ENCODE measurements at places on chromosomes 13 and 19.
A peak's percentile ranks its signal among the peaks of the same experiment; 100 is the strongest.

GRCh38 chr19:13902993-13903555 is 2.8 kb downstream of the BRME1 start:
- DNase-seq = no peak

GRCh38 chr19:49663224-49663623 is 2.4 kb downstream of the IRF3 start:
- no peak for DNase-seq

GRCh38 chr13:49584771-49585182 is 581 bp downstream of the RCBTB1 start:
- no peak for DNase-seq

DNA sequence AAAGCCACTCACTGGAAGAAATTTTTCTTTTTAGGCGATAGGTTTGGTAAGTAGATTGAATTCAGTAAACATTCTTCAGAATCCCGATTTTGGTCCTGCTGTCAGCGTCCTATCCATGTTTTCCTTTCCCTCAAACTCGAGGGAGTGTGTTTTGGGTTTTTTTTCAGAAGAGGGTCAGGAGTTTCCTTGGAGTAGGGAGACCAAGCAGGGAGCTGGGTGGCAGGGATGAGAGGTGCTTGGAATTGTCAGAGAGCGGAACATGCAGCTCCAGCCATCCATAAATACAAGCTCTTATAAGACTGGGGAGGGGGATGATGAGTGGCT is 1.6 kb upstream of the PCDH8 start:
- DNase-seq = no peak

GRCh38 chr19:50723069-50723468 is at the start of gene CLEC11A:
CLEC11A (plus strand) TSS chr19:50723364; CDS start chr19:50723526, 162 bp downstream.
- DNase-seq = peak; percentile 77

GRCh38 chr19:21586311-21587116 is 81.1 kb downstream of the ZNF429 start:
- no peak for DNase-seq

DNA sequence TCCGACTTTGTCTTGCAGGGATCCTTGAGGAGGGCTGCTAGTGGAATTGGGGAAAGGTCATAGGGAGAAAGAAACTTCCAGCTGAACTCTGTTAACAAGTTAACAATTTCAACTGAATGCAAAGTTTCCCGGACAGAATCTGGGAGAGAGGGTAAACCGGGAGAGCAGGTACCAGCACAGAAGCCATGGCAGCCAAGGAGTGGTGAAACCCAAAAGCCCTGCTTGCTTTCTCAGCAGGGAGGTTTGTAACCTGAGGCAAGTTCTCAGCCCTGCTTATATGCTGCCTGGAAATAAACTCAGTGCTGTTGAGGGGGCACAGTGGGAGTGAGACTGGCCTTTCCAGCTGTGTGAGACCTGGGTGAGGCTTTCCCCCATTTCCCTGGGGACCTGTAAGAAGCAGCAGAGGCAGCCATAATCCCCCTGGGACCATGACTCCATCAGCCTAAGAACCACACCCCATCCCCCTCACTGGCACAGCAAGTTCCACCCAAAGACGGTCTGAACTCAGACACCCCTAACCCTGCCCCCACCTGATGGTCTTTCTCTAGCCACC is 84.0 kb downstream of the SUCLA2 start:
- DNase-seq = no peak

DNA sequence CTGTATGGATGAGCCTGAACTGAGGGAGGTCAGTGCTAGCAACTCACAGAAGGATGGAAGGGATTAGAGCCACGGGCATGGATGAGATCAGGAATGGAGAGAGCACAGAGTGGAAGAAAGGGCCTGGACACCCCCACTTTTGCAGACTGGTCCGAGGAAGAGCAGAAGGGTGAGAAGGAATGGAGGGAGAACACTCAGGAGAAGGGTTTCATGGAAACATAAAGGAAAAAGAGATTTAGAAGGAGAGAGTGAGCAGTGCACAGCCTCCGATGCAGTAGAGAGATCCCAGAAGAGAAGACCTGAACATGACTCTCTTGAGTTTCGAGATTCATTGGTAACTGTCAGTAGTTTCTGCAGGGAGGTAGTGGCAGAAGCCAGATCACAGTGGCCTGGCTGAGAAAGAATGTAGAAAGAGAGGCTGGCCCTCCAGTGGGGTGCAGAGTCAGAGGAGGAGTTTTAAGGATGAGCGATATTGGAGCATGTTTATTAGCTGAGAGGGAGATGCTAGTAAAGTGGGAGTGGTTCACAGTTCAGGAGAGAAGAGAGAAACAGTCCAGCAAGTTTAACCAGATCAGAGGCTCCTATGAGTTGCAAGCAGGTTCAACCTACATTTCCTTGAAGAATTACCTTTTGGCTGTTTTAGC is 108.9 kb downstream of the ZAR1L start:
- no peak for DNase-seq

DNA sequence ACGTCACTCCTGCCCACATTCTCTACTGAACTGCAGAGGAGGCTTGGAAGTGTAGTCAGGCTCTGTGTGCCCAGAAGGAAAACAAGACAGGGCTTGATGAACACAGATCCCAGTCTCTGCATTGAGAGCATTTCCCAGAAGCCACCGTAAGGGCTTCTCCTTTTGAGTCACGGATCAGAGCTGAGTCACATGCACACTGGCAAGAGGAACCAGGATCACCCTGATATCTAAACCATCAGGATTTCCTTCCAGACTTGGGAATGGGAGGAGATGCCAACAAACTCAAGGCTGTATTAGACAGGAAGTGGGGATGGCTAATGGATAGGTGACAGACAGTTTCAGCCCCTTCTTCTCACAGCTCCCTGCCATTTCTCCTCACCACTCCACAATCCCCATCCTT is 17.7 kb upstream of the FBXO17 start:
- no peak for DNase-seq

DNA sequence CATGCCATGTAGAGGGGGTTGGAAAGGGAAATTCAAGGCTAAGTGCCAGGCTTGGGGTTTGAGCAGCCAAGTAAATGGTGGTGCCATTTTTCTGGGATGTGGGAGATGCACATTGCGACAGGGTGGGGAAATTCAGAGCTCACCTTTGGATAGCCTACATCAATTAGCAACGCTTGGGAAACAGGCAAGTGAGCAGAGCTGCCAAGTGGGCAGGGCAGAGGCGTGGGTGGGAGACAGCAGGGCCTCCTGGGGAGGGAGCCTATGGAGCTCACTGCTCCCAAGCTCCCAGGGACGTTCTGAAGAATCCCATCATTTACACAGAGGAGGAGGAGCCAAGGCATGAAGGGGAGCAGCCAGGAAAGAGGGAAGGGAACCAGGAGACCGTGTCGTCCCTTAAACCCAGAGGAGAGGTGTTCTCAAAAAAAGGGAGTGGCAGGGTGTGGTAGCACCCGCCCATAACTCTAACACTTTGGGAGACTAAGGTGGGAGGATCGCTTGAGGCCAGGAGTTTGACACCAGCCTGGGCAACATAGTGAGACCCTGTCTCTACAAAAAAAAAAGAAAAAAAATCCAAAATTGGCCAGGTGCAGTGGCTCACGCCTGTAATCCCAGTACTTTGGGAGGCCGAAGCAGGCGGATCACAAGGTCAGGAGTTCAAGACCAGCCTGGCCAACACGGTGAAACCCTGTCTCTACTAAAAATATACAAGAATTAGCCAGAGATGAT is 11.5 kb upstream of the CCNE1 start:
- no peak for DNase-seq

- DNase-seq = no peak
Observed at GRCh38 chr19:55384131-55384919, at the start of gene TMEM238. TMEM238 (minus strand) TSS chr19:55384292; CDS start chr19:55384259, 33 bp downstream.

- no peak for DNase-seq
Observed at GRCh38 chr13:27793507-27794367, 1.5 kb downstream of the GSX1 start.

- DNase-seq = no peak
Observed at GRCh38 chr13:30065181-30065580, 214.8 kb upstream of the UBL3 start.

DNA sequence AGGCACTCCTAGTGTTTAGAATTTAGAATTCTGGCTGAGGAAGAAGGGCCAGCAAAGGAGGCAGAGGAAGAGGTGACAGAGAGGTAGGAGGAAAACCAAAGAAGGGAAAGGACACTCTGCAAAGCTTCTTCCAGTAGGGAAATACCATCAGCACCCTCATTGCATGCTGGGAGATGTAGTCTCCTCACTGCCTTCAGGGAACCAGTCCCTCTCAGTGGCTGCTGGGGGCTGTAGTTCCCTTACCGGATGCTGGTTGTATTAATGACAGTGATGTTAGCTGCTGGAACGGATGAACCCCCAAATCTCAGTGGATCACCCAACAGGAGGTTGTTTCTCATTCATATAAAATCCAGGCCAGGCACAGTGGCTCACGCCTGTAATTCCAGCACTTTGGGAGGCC is 10.1 kb downstream of the GRIN2D start:
- DNase-seq = peak; percentile 36

DNA sequence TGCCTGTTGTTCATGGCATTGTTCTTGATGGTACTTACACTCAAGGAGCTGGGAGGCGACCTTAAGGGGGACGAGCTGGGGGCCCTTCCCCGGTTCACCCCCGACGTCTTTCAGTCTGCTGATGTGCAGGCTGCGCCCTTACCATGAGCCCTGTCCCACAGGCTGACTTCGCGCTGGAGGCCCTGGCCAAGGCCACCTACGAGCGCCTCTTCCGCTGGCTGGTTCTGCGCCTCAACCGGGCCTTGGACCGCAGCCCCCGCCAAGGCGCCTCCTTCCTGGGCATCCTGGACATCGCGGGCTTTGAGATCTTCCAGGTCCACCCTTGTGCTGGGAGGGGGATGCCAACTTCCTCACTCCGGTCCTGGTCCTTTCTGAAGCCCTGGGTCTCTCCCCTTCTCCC is 45.4 kb downstream of the MYH14 start:
- DNase-seq = no peak

GRCh38 chr19:7915250-7916102 is 846 bp downstream of the TGFBR3L start:
- no peak for DNase-seq

GRCh38 chr13:102286326-102286725 is 115.5 kb downstream of the FGF14 start:
- DNase-seq = no peak

GRCh38 chr19:18541258-18541991 is 1.9 kb downstream of the FKBP8 start:
- DNase-seq = no peak

DNA sequence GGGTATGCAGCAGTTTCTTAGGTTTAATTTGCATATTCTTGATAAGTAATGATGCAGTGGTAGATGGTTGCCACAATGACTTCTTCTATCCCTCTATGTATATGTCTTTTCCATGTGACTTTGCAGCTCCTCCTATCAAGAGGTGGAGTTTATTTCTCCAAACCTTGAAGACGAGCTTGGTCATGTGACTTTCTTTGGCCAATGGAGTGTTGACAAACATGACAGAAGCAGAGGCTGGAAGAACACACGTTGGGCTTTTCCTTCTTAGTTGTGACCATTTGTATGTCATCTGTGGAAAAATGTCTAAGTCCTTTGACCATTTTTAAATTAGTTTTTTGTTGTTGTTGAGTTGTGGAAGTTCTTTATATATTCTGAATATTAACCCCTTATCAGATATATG is 32.3 kb downstream of the ZNF333 start:
- no peak for DNase-seq

- DNase-seq = no peak
Observed at GRCh38 chr13:97134364-97135095, 87.6 kb upstream of the MBNL2 start.

DNA sequence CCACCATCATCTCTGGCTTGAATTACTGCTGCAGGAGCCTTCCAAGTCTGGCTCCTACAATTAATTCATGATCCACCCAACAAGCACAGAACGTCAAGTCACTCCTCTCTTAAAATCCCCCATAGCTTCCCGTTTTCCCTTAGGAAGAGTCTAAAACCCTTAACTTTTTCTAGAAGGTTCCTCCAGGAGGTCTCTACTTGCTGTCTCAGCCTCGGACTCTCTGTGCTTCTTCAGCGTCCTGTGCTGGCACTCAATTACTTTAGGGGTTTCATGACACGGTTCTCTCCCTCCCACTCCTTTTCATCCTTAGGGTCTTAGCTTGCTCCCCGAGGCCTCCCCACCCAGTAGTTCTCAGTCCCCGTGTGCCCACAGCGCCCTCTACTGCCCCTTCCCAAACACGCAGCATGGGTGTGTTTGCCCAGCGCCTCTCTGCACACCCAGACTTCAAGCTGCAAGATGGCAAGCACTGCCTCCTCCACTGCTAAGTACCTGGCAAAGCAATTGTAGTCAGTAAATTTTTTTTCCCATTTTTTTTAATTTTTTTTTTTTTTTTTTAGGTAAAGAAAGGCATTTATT is 25.8 kb upstream of the MAP3K10 start:
- no peak for DNase-seq

DNA sequence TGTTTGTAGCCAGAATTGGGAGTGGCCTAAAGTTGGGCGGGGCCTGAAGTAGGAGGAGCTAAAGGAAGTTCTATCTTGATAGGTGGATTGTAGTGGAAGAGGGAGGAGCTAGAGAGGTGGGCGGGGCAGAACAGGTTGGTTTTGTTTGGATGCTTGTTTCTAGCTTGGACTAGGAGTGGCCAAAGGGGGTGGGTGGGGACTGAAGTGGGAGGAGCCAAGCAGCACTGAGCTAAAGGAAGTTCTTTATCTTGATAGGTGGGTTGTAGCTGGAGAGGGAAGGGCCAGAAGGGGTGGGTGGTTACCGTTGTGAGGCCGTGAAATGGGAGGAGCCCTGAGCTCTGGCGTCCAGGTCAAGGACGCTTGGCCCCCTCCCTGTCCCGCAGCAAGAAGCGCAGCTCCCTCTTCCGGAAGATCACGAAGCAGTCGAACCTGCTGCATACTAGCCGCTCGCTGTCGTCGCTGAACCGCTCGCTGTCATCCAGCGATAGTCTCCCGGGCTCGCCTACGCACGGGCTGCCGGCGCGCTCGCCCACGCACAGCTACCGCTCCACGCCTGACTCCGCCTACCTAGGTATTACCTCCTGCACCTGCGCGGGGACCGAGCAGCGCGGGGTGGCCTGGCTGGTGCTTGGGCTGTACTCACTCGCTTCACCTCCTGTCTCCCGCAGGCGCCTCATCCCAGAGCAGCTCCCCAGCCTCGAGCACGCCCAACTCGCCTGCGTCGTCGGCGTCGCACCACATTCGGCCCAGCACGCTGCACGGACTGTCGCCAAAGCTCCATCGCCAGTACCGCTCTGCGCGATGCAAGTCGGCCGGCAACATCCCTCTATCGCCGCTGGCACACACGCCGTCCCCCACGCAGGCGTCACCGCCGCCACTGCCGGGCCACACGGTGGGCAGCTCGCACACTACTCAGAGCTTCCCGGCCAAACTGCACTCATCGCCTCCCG is 8.0 kb downstream of the DNASE2 start:
- peak; percentile 78 for DNase-seq

GRCh38 chr19:38915329-38916321 is 3.6 kb upstream of the CCER2 start:
- no peak for DNase-seq

- DNase-seq = no peak
Observed at GRCh38 chr13:79011179-79011578, 352.2 kb upstream of the OBI1 start.

- DNase-seq = no peak
Observed at GRCh38 chr13:29362849-29363604, 232.5 kb downstream of the SLC7A1 start.

GRCh38 chr19:39474139-39474620 is 6.5 kb upstream of the TIMM50 start:
- DNase-seq = peak; percentile 73

- no peak for DNase-seq
Observed at GRCh38 chr13:91406619-91407018, 8.2 kb downstream of the GPC5 start.

GRCh38 chr19:1538978-1539377 is 15.1 kb downstream of the PLK5 start:
- no peak for DNase-seq

Measured in tibial artery (tissue), 4 donors.